ENCODE measurements at places on chromosomes 2 and 18.

- no peak for DNase-seq
Observed at GRCh38 chr18:49638209-49638785, 76.4 kb downstream of the LIPG start.

DNA sequence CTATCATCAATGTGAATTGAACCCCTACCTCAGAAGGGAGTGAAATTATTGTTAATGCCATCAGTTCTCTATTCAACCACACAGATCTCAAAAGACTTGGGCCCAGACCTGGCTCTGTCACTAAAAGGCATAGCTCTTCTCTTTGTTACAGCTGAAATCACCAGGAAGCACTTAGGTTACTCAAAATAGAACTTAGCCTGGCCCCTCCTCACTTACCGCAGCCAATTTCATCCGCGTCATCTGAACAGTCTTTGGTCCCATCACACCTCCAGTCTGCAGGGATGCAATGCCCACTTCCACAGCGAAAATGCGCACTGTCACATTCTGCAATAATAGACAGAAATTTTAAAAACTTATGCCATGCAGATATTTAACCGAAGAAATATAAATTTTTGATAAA lies 41.8 kb downstream of the LRP2 start:
- no peak for DNase-seq

- DNase-seq, result no peak
Observed at GRCh38 chr2:27221166-27221565, 4.0 kb downstream of the CAD start.

DNA sequence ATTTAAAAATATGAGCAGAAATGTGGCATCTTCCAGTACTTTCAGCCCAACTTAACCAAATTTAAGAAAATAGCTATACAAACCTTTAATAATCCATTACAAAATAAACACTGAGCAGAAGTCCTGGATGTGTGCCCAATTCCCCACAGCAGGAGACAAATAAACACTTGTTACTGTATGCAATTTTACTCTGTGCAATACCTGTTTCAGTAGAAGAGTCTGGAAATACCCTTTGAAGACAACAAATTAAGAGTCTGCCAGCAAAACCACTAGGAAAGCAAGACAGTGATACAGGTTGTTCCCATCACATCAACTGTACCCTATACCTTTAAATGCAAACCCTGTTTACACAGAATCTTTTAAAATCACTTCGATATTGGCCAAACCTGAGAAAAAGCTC lies 41.4 kb upstream of the RNU4ATAC start:
- DNase-seq, result no peak

DNA sequence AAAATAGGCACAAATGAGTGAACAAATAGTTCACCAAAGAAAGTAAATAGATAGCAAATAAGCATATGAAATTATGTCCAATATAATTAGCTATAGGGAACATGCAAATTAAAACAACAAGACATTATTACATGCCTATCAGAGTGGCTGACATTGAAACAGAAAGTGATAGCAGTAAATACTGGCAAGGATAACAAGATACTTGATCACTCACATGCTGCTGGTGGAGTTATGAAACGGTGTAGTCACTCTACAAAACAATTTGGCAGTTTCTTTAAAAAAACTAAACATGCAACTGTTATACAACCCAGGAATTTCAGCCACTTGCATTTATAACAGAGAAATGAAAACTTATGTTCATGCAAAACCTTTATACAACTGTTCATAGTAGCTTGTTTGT lies 439.2 kb upstream of the ACVR2A start:
- DNase-seq, result no peak

DNA sequence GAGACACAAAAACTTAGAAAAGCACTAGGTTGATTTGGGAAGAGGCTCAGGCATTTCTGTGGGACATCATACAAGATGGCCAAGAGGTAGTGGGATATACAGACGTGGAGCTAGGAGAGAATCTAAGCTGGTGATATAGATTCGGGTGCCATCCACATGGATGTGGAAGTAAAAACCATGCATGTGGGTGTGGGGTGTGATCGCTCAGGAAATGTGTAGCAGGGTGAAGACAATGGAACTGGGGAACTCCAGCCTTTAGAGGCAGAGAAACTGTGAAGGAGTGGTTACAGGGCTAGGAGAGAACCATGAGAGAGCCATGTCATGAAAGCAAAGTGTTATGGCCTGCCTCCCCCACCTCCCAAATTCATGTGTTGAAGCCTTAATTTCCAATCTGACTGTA lies 43.0 kb upstream of the CTLA4 start:
- no peak for DNase-seq

- DNase-seq, result no peak
Observed at GRCh38 chr2:65416945-65417344, 15.5 kb downstream of the SPRED2 start.

DNA sequence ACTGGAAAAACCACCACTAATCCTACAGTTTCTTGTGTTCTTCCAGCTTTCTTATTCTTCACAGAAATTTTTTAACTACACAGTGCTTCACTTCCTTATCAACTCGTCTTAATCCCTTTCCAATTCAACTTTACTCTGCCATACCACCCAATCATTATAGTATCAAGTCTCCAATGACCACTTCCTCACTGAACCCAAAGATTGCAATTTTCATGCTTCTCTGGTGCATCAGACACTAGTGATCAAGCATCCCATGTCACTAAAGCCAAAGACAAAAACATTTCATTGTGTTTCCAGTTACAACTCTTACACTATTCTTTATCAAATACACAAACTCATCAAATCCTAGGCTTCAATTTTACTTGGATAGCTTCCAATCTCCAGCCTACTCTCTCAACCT lies 9.5 kb downstream of the CHAC2 start:
- DNase-seq, result no peak

GRCh38 chr2:190911813-190912212 lies 31.2 kb downstream of the GLS start:
- DNase-seq, result no peak

DNA sequence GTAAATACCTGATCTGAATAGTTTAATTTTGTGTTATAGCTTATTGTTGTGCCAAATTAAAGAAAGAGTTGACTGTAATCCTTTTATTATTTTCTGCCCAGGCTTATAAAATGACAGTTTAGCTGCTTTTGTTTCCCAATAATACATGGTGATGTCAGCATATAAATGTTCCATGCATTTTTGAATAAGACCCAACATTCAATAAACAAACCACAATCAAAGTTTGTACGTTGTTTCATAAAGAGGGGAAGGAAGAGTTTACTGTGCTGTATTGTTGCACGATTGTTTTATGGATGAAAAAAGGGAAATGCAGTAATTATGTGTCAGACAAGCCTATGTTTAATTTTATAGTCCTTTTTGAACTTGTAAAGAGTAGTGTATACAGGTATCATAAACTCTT lies 177.2 kb upstream of the SCN7A start:
- no peak for DNase-seq

DNA sequence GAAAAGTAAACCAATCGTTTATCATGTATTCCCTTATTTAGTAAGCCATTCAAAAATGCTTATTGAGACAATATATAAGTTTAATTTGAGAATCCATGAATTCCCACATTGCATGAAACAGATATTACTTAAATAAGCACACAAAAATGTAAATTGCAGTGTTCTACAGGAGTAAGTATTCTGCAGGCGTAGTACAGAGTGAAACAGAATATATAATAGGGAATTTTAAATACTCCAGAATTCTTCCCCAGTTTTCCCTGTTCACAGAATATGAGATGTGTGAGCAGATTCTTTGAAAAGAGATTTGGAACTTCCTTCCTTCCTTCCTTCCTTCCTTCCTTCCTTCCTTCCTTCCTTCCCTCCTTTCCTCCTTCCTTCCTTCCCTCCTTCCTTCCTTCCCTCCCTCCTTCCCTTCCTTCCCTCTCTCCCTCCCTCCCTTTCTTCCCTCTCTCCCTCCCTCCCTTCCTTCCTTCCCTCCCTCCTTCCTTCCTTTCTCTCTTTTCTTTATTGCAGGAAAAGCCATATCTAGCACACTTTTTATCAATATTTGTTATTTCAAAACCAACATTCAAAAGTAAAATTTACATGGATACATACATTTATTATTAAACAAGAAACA lies 977.7 kb upstream of the LRRTM1 start:
- no peak for DNase-seq

GRCh38 chr18:62767321-62767720 lies 52.0 kb downstream of the PHLPP1 start:
- no peak for DNase-seq

DNA sequence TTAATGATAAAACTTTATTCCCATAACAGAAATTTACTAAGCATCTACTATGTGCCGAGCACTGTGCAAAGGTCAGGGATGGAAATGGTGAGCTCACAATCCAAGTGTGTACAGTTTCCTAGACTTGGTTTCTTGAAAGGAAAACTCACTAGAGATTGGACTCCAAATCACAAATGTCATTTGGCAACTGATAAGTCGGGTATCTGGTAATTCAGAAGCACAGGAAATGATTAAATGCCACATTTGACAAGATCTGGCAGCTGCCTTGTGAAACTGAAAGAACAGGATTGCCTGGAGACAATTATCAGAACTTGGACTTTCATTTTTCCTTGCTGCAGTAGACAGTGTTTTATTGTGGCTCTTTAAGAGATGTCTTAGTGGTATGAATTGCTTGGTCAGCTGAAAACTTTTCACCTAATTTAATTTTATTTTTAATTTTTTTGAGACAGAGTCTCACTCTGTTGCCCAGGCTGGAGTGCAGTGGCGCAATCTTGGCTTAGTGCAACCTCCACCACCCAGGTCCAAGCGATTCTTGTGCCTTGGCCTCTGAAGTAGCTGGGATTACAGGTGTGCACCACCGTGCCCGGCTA lies 19.2 kb downstream of the ITGA6 start:
- no peak for DNase-seq

GRCh38 chr18:13376298-13376840 lies 157.8 kb downstream of the LDLRAD4 start:
- no peak for DNase-seq

- DNase-seq, result no peak
Observed at GRCh38 chr2:55865096-55865835, 58.3 kb downstream of the EFEMP1 start.

DNA sequence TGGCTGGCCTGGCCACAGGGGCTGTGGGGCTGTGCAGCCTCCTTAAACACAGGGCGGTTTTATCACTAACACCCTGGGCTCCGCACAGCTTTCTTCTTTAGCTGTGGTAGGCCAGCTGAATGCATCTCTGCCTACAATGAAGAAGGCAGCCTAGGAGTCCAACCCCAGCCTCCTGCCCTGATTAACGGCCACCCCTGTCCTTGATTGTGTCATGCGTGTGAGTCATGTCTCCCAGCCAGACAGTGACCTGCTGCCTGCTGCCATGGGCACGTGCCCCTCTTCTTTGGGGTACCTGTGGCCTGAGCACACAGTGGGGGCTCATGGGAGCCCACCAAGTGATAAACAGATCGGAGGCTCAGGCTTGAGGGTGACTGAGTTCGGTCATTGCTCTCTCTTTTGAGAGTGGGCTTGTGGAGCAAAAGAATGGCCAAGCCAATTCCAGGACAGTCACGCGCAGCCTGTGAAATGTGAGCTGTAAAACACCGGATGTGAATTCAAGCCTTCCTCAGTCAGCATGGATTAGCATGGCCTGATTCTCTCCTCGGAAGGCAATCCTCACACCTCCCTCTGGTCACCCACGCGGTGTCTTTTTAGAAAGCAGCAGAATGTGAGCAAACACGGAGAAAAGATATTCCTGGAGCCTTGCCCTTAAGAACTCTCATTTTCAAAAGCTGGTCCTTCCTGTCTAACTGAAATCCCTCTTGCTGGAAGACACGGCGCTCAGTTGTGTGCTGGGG lies 144.1 kb downstream of the CELF4 start:
- DNase-seq, result no peak

GRCh38 chr2:219247678-219248642 lies 2.7 kb downstream of the STK16 start:
- DNase-seq, result peak; percentile 35

- no peak for DNase-seq
Observed at GRCh38 chr2:190344276-190344827, 963 bp downstream of the INPP1 start.

- DNase-seq, result no peak
Observed at GRCh38 chr2:163665817-163666216, 70.0 kb downstream of the FIGN start.

- DNase-seq, result no peak
Observed at GRCh38 chr2:26281226-26281625, 36.5 kb downstream of the HADHB start.

DNA sequence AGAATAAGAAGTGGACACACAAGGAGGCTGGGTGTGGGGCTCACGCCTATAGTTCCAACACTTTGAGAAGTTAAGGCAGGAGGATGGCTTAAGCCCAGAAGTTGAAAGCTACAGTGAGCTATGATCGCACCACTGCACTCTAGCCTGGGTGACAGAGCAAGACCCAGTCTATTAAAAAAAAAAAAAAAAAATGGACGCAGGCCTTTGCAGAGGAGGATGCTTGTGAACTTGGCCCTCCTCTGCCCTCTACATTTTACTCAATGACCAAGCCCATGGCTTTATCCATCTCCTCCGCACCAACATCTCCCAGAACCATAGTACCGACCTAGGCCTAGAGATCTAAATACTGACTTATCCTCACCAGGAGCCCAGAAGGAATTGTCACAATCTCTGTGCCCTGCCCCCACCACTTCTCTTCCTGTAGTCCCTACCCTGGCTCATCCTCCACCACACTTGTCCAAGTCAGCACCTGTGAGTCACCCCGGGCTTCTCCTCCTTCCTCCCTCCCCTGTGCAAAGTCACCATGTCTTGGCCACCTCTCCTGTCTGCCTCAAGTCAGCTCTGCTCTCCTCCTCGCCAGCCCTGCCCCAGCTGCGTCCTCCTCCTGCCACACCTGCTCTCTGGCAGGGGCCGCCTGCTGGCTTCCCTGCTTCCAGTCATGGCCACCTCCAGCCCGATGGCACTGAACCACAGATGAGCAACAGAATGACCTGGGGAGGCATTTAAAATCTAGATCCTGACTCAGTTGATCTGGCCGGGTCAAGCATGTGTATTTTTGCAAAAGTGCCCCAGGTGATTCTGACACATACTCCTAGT lies 35.8 kb upstream of the ASPRV1 start:
- DNase-seq, result no peak

DNA sequence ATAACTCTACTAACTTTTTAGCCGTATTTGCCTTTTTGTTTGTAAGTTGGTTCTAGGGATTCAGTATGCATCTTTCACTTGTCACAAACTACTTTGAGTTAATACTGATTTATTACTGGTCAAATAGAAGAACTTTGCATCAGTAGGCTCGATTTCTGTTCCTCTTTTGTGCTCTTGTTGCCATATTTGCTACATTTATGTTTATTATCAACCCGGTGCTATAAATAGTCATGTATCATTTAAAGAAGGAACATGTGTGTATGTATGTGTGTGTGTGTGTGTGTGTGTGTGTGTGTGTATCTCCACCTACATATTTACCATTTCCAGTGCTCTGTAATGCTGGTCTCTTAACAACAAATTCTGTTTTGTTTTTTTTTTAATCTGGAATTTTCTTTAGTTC lies 79.6 kb upstream of the B3GNT7 start:
- no peak for DNase-seq

Data from stimulated activated CD8-positive, alpha-beta memory T cell treated with anti-CD3 and anti-CD28 coated beads, Interleukin-4, amount 100 ng/mL, for 1 hour (primary cell).